ENCODE measurements at places on chromosomes 1 and 21.

GRCh38 chr1:156641761-156642264 is at the start of gene BCAN:
TSS of gene BCAN (plus strand) at chr1:156642117. CDS start at chr1:156646055, 3,938 bp downstream.
- peak; percentile 86 for DNase-seq

DNA sequence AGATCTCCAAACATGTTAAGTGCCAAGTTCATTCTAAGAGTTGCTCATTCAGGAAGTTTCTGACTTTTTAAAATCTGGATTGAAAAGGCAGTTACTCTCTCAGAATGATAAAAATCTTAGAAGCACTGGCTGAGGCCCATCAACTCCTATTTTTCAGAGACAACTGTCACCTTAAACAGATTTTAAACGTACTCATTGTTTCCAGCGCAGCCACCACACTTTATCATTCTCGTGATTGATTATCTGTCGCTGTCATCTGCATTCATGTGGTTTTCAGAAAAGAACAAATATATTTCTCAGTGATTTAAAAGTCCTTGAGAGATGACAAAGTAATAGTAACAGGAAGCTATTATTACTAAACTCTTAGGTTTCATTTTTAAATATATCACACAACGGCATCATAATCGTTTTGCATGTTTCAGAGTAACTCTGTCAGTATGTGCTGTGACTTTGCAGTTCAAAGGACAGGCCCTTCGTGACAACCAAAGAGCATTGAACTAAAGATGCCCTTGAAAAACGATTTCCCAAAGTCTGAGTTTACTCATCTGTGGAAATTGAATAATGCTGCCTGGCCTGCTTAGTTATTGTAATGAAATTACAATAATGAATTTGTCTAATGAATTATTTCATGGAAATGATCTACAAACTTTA is 14.9 kb upstream of the KCNK1 start:
- DNase-seq, result peak; percentile 55

DNA sequence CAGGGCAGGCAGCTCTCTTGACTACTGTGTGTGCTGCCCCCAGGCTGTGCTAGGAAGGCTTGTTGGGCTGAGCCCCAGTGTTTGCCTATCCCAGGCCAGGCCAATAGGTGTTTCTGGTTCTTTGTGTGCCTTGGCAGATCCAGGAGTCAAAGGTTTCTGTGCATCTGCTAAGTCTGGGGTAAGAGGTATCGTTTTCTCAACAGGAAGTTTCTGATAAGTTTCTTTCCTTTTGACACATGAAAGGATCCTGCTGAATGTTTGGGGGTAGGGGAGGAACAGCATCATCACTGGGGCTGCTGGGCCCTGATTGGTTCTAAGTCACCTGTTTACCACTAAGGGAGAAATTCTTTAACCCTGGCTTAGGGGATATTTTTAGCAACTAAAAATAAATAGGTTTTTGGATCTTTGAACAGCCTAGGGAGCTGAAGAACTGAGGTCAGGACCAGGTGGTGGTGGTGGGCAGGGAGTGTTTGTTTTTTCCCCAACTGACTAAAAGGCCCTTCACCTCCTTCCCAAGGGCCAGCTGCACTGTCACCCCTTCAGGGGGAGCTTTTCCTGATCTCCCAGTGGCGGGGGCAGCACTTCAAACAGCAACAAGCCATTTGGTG is 85.1 kb downstream of the KCNN3 start:
- DNase-seq, result no peak

- DNase-seq, result no peak
Observed at GRCh38 chr1:113109908-113110554, 37.0 kb downstream of the LRIG2 start.

DNA sequence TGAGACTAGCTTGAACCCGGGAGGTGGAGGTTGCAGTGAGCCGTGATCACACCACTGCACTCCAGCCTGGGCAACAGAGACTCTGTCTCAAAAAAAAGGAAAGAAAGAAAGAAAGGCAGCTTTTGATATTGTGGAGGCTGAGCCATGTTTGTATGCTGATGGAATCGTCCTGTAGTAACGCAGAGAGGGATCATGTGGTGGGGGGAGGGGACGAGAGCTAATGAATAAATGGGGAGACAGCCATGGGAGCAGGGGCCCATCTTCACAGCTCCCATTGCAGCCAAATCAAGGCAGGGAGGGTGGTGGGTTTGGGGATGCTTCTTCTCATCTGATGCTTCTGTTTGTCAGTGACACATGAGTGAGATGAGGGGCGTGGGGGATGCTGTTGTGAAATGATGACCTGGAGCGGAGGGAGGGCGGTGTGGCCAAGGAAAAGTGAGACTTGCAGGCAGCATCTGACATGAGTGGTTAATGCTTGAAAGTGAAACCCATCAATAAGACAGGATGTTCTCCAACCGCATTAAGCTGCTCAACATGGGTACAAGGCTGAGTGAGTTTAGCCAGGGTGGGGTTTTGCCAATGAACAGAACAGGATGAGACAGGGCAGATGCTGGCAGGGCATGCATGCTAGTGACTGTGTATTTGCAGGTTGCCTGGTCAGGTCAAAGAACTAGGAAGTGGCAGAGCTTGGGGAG is 16.7 kb downstream of the SPATA21 start:
- DNase-seq, result no peak

DNA sequence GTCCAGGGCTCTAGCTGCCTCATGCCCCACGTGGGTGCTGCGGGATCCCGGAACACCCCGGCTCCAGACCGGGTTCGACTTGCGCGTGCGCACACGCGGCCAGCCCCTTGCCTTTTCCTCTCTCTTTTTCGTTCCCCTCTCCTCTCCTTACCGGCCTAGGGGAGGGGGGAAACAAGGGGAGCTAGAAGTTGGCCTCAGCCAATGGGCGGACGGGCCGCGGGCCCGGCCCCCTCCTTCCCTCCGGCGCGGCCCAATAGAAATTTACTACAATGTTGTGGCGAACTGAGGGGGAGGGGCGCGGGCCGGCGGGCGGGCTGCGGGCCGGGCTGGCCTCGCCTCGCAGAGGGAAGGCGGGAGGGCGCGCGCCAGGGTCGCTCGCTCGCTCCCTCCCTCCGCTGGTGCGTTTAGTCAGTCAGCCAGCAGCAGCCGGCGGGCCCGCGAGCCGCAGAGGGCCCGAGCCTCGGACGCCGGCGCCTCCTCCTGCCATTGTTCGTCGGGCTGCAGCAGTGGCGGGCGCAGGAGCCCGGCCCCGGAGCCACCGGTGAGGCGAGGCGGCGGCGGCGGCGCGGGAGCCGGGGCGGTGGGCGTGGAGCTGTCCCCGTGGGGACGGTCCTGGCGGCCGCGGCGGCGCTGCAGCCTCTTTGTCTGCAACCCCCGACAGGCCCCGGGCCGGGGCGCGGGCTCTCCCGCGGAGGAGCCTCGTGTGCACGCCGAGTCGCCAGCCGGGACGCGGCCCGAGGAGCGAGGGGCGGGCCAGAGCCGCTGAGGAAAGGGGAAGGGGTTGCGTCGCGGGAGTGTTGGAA is at the start of gene EPB41:
Gene EPB41 (plus strand): TSS at position 342 of the 803 bp plus-strand sequence. CDS start 72,869 bp downstream, outside the sequence.
- peak; percentile 99 for DNase-seq

DNA sequence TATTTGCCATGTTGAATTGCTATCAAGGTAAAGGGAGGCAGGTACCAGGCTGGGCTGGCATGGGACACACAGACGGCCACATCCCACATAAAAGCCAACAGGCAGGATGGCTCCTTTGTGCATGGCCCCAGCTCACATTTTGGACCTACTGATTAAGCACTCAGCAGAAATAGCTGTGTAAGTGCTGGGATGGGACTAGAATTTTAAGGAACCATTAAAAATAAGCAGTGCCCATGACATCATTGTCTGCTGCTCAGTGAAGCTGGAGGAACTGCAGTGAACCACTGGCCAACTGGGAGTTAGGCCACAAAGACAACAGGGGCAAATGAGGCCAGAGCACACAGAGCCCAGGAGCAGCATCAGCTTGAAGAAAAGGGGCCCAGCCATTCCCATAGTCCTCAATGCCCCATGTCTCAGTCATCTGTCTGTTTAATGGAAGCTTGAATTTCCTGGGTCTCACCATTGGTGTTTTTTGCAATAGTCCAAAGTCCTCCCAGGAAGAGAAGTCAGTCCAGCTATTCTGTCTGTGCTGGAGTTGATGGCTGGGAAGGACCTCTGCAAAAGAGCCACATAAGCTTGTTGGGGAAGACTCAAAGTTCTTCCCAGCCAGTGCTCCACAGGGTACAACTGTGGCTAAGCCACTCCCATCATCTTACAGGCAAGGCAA is 45.3 kb upstream of the TNR start:
- DNase-seq, result no peak

GRCh38 chr21:45856442-45856841 is 125.1 kb upstream of the COL6A1 start:
- no peak for DNase-seq

DNA sequence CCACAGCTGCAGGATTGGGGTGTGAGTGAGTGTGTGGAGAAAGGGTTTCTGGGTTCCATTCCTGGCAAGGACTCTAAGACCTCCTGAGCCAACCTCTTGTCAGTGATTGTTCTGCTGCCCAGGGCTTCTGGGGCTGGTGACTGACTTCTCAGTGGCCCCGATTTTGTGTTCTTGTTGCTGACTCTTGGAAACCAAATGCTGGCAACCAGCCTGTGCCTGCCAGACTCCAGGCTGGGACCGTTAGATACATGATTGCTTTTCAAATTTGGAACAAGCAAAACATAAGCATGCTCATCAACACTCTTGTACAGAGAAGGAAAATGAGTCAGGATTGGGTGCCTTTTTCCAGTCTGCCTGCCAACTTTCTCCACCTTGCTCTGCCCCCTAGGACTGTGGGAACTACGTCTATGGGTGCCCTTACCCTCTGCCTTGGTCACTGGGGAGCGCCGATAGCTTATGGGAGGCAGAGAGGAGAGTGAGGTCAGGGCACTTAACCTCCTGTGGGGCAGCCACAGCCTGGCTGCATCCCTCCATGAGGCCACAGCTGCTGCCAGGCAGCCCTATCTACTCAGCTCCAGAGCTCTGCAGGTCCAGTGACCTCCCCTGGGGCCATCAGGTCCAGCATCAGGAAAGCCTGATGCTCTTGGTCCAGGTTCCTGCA is 39.3 kb upstream of the EPS8L3 start:
- DNase-seq, result peak; percentile 45

DNA sequence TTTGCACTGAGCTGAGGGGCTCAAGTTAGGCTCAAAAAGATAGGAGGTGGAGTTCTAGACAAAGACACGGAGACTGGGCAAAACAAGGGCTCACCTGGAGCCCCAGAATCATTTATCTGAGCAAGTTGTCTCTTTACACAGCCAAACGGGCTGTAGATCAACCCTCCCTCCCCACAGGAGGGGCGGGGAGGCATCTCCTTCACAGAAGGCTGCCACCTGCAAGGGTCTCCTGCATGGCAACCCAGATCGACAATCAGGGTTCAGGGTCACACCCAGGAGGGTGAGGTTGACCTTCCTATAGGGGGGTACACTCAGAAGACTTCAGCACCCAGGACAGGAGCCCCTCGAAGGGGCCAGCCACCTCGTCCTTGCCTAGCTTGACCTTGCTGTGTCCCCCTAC is 84.0 kb downstream of the CD247 start:
- DNase-seq, result no peak

Data from eye (tissue), 1 donor.